Choroid plexus epithelial cell (primary cell): ENCODE measurements at places on chromosomes 16 and 17.

DNA sequence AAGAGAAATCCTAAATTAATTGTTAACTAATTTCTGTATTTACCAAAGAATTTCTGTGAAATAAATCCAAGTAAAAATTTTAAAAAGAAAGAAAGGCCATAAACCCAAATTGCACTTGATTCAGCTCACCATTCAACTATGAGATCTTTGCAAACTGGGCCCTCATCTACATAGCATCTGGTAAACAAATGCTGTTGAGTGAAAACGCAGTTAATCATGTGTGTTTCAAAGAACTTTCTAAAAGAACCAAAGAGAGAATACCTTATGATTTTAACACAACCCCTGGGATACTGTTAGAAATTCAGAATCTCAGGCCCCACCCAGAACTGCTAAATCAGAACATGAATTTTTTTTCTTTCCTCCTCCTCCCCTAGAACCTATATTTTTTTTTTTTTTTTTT lies 16.6 kb downstream of the CRLF3 start:
- no peak for DNase-seq

DNA sequence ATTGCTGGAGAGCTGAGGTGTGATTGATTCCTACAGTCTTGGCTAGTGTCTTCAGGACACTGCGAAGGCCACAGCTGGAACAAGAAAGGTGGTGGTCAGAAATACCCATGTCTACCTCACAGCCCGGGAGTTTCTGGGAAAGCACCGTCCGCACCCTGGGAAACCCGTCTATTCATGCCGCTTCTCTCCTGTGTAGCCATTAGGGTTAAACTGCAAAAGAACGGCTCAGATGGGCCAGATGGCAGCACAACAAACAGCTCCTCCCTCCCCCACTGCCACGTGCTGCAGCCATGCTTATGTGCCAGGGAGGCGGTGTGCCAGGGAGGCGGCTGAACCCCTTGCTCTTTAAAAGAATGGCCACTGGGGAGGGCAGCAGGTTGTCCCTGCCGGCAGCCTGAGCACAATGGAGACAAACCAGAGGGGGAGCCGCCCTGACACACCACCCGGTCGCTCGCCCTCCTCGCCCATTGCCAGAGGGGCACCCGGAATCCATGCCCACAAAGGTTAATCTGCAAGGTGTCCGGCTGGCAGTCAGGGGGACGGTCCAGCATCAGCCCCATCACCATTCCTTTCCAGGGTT lies 65.2 kb downstream of the CYTH1 start:
- peak; percentile 39 for DNase-seq

- no peak for DNase-seq
These were observed 5.0 kb downstream of the NOG start for GRCh38 chr17:56598466-56598865.

DNA sequence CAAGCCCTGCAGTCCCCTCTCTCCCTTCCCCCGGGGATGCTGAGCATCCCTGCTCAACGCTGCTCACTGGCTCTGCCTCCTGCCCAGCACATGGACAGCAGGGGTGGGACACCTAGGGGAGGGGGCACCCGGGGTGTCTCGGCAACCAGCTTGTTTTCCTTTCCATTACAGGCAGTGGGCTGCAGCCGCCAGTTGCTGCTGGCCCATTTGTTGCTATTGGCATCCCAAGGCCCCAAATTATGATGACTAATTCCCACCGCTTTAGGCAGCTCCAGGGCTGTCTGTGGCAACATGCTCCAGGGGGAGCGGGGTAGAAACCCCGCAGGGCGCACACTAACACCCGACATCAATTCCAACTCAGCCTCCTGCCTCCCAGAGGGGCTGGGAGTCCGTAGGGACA lies 4.9 kb downstream of the SDK2 start:
- DNase-seq: no peak

DNA sequence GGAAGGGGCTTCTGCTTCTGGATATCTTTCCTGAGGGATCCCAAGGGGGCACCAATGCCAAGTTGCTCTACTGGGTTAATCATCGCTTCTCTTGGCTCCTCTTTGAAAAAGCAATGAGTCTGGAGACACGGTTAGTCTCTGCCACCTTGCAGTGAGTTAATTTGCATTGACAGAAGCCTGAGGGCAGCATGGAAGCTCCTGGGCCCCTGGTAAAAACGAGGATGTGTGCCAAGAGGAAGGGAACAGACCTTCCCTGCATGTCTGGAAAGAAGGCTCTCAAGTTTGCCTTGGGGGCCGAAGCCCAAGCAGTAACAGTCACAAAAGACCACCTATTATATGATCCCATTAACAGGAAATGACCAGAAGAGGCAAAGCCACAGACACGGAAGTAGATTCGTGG lies 86.7 kb downstream of the IRX5 start:
- DNase-seq: no peak

DNA sequence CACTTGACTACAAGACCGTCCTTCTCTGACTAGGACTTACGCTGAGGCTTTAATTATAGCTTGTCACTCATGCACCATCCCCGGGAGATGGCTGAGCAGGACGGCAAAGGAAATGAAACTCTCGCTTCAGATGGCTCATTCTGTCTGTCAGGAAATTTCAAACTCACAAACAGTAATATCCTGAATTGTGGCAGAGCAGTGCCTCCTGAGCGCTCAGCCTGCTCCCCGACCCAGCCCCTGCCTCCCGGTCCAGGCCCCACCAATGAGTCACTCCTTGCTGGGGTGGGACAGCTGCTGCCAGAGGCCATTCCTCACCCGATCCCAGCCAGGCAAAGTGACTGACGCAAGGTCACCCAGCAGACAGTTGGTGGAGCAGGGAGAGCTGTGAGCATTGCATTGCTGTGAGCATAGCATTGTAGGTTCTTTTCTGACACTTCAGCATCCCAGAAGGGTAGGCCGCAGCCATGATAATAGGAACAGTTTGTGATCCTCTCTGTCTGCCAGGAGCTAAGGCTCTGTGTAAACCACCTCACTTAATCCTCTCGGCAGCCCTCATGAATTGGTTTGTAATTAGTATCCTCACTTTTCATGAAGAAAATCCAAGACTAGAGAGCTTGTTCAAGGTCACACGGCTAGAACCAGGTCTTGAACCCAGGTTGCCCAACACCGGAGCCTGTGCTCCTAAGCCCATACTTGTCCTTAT lies 20.9 kb downstream of the CCDC182 start:
- DNase-seq: peak; percentile 5

- DNase-seq: peak; percentile 61
These were observed 6.2 kb downstream of the PSMD12 start for GRCh38 chr17:67359960-67360791.

DNA sequence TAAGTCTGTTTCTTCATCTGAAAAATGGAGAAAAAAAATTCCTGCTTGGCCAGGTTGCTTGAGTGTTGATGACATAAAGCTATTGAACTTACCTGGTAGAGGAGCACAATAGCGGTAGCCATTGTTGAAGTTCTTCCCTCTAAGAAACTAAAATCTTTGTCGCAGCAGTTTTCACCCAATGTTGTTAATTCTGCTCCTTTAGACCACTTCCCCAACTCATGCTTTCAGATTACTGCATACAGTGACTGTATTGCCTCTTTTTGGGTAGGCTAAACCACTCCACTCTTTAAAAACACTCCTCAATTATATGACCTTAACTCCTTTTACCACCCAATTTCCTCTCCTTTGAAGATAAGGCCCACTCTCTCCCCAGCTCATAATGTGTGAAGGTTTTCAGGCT lies 35.7 kb upstream of the CCL2 start:
- DNase-seq: no peak

DNA sequence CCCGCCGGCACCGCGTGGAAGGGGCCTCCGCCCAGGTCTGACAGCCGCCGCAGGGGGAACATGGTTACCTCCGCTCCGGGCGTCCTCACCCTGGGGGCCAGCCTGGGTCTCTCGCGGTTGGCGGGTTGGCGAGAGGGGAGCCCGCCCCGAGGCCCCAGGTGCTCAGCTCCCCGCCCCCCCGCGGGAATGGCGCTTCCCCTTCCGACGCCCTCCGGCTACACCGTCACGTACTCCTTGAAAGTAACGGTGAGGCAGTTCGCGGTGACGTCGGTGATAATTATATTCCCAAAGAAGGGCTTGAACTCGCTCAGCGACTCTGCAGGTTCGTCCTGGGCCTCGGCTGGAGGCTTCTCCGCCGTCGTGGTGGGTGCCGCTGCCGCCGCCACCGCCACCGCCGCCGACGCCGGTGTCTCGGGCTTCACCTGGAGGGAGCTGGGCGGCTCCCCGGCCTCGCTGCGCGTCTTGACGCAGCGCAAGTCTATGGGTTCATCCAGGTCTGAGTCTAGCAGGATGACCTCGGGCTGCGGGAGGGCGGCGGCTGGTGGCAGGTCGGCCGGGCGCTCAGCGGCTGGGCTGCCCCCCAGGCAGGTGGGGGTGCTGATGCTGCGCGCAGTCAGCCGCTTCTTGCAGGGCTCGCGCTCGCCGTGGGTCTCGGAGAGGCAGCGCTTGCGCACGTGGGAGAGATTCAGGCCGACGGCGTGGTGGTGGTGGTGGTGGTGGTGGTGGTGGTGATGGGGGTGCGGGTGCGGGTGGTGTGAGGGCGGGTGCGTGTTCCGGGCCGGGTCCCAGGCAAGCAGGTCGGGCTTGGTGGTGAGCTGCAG lies 5.3 kb downstream of the CBX4 start:
- DNase-seq: no peak

DNA sequence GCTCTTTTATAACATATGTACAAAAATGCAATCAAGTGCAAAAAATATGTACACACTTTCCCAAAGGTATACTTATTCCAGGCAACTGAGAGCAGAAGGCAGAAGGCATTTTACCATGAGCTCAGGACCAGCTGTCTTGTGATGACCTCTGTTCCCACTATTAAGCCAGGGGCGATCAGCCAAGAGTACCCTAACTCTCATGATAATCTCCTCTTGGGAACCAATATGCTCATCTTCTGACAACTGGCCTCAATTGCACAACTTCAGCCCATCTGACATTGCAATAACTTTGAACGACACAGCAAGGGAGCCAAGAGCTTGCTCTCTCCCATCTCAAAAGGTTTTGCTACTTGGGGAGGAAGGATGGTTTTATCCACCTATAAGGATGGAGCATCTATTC lies 471.9 kb downstream of the HS3ST3B1 start:
- no peak for DNase-seq

GRCh38 chr16:78199325-78200022 lies 100.0 kb downstream of the WWOX start:
- no peak for DNase-seq

DNA sequence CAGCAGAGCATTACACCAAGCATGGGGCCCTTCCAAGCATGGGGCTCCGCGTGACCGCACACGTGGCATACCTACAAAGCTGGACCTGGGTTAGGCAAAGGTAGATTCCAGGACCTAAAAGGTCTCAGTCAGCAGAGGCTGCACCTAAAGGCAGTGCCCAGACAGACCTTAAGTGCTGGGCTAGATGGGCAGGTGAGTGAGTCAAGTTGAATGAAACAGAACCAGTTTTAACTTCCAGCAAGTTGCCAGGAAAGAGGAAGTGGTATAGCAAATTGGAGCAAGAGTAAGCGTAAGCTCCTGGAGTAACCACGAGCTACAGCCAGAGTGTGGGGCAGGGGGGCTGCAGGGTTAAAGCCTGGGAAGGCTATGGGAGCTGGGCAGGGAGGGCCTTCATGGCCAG lies 49.5 kb downstream of the SRCIN1 start:
- DNase-seq: no peak

- peak; percentile 78 for DNase-seq
These were observed 179.7 kb downstream of the RAB11FIP4 start for GRCh38 chr17:31570951-31571892.

DNA sequence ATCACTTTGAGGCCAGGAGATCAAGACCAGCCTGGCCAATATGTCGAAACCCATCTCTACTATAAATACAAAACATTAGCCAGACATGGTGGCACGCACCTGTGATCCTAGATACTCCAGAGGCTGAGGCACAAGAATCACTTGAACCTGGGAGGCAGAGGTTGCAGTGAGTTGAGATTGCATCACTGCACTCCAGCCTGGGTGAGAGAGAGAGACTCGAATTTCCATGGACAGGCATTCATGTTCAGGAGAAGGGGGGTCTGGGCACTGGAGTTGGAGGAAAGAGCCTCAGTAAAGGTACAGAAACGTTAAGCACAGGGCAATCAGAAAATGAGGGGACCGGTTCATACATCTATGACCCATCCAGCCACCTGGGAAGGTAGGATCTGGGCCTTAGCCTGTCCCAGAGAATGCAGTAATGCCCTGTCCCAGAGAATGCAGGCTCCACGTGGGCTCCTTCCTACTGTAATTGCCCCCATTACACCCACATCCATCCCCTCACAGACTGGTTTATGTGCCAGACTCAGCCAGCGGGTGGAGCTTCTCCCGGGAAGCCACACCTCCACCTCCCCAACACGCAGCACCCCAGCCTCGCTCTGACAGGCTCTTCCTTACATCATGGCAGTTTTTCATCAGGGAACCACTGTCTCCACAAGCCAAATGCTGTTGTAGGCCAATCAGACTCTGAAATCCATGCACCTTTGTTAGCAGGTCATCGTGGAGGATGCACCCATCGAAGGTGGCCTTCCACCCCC lies 21.6 kb upstream of the ARL4D start:
- DNase-seq: no peak

DNA sequence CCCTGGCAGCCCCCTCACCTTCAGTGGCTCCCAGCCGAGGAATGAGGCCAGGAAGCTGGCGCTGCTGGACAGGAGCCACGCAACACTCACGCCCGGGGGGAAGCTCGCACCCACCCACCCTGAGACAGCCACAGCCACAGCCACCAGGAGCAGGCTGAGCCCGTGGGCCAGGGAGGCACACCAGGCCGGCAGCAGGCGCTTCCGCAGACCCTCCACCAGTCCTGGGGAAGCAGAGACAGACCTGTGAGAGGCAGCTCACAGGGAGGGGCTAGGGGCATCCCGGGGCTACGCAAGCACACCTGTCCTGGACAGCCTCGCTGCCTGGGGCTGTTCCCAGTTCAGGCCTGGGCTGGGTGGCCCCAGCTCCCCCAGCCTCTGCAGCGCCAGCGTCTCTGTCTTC lies 41.9 kb downstream of the PKD1 start:
- DNase-seq: no peak

DNA sequence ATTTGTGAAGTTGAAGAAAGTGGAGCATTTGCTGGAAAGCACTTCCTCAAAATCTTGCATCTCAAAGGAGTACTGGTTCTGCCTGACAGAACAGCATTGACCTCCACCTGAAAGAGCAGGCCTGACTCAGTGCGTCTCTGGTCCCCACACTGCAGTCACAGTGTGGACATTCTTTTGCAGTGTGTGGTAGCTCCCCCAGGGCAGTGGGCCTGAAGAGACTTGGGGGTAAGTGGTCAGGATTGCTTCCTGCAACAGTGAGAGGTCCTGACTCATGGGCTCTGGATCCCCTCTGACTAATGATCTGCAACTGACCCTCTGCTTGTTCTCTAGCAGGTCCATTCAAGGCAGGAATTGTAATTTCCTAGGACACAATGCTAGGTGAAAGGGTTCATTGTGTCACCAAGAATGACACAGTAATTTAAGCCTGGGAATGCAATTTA lies 204.9 kb upstream of the KCNJ16 start:
- peak; percentile 44 for DNase-seq
